Left lung (tissue), 14 donors: ENCODE measurements at places on chromosomes 4 and X. TPM values are rescaled to one million over a fixed set of nuclear protein-coding genes. Genes with fewer than 3 reads are reported as not detected.

CXorf49 gene
- total RNA-seq: not detected

DMRTC1B gene
- 0.45 TPM for total RNA-seq

GRCh38 chr4:80385397-80386280 lies 50.1 kb downstream of the CFAP299 start:
- H3K27me3 ChIP-seq: no peaks in the 10 kb centered on the region
- DNase-seq: no peak
- H3K36me3 ChIP-seq: no peaks in the 10 kb centered on the region
- H3K4me1 ChIP-seq: no peaks in the 10 kb centered on the region
- no peak overlapping the region for H3K27ac ChIP-seq
- H3K4me3 ChIP-seq: no peak overlapping the region

SLITRK2 gene
- 0.61 TPM for total RNA-seq

NLGN3 gene
- 1.0 TPM for total RNA-seq

CCNB3 gene
- total RNA-seq: 0.58 TPM

DNA sequence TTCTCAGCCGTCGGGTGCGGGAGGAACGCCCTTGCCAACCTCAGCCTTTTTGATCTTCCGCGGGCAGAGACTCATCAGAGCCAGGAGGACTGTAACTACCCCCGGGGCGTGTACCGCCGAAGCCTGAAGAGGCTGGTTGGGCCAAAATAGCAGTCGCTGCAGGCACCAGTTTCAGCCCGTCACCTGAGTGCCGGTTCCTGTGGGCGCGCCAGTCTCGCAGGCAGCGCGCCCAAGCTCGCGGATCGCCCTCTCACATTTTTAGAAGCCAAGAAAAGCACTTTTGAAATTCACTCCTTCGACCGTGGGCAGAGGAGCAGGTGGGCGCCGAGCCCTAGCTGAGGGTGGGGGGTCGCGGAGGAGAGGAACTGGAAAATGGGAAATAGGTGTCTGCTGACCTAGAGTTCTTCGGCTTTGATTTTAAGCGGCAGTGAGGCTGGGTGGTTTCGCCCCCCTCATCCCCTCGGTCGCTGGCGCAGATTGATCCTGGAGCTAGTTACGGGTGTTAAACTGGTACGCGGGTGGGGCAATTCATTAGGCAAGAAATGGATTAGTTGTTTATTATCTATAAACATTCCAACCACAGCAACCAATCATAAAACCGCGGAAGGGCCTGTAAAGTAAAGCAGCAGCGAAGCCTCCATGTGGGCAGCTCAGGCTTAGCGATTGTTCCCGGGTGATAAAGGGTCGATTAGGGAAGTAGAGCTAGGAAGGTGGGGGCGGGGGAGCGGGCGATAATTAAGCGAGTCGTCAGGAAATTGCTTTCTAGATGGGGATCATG lies 69.2 kb downstream of the FBXO8 start:
- H3K27me3 ChIP-seq: peaks cover 95% of the 10 kb centered on the region
- no peak overlapping the region for H3K27ac ChIP-seq
- no peaks in the 10 kb centered on the region for H3K36me3 ChIP-seq
- peaks cover 34% of the 10 kb centered on the region for H3K4me1 ChIP-seq

PWWP3B gene
- 0.87 TPM for total RNA-seq

KIAA1210 gene
- total RNA-seq: 0.06 TPM
